AG08395 (cell line): ENCODE measurements at places on chromosomes 3 and 15.

DNA sequence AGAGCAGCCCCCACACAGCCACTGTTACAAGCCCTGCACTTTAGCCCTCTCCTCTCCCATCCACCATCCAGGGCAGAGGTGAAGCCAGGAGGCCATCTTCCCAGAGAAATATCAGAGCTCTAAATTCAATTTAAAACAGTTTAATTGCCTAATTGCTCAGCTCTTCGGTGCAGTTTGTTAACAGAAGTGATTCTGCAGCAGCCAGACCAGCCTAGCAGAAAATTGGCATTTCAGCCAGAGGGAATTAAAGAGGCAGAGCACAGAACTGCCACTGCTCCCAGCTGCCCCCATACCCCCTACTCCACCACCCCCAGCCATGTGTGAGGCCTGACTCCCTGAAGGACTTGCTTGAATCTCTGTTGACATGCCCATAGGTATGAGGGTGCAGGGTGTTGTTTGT lies 38.5 kb downstream of the TPRA1 start:
- DNase-seq: no peak

DNA sequence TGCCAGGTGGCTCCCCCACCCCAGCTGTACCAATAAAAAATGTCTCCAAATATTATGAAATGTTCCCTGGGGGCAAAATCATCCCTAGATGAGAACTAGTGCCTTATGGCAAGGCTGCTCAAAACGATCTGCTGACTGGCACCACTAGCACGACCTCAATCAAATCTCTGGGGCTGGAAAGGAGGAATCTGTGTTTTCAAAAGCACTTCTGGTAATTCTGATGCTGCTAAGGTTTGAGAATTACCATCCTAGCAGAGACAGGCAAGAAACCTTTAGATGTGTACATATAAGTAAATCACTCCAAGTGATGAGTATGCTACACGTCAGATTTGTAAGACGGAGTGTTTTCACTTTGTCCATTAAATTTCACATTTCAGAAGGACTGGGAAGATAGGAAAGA lies 360.1 kb upstream of the THRB start:
- no peak for DNase-seq

DNA sequence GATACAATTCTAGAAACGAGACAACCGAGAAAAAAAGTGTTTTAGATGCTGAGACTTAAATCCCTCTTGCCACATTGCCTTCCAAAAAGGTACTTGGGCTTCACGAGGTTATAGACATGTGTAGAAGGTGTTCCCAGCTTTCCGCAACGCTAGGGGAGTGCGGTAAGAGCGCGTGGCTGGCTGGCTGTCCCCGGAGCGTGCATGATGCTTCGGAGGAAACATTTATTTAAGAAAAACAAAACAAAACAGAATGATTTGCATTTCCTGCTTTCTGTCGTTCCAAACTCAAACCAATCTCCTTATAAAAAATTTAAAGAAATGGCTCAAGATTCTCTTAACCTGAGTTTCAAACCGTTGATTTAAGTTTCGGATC lies 841 bp downstream of the SLC6A20 start:
- DNase-seq: no peak

DNA sequence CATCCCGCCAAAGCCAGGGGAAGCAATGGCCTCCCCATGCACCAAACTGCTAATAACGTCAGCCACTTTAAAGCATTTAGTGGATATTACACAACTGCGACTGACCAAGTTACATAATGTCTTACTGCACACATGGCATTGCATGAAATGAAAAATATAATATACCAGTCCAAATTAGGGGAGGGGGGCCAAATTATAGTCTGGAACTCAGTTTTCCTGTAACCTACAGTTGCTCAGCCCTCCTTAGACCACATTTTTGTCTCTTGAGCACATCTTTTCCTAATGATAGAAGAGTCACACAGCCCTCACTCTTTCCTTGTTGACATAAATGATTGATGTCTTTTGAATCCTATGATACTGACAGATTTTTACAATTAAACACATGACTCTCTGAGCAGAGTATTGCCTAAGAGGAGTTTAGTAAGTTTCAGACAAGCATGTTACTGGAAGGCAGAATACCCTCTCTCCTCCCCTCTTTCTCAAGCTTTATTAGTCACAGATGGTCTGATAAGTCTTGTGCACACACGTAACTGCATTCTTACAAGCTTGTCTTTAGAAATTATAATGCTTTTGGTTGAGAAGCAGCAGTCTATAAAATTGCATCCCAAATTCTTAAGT lies 1.1 kb upstream of the PLD1 start:
- DNase-seq: peak; percentile 84

- DNase-seq: no peak
Observed at GRCh38 chr3:26915208-26915607, 292.6 kb downstream of the LRRC3B start.

DNA sequence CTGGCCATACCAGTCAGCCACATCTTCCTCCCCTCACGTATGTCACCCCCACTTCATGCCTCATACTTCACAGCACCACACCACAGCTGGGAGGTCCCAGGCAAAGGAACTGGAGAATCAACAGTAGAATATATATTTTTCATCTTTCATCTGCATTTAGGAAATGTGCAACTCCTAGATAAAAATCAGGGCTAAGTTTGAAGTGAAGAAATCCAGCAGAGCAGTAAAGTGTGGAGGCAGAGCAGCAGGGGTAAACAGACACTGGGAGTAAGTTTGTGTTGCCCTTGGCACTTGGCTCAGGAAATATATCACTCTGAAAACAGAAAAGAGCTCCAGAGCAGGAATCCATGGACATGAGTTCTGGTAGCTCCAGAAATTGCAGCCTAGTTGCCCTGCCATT lies 2.8 kb upstream of the HERC1 start:
- no peak for DNase-seq

- DNase-seq: no peak
Observed at GRCh38 chr3:144265542-144266100, 294.0 kb downstream of the DIPK2A start.

DNA sequence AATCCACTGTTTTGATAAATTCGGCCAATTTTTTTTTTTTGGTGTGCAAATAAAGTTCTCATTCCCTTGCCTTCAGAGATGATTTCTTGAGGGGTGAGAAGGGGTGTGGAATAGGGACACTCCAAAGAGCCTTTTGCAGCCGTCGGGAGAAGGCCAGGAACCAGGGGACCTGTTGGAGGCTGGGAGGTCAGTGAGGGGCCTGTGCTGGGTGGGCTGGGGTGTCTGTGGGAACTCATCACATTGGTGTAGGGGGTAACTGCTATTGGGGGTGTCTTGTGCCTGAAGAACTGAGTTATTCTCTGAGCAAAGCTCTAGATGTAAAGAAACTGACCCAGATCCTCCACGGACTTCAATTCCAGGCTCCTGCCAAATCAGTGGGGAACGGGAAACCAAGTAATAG lies 13.5 kb upstream of the SKIC8 start:
- no peak for DNase-seq

GRCh38 chr15:77535845-77536244 lies 96.9 kb downstream of the LINGO1 start:
- no peak for DNase-seq

- DNase-seq: no peak
Observed at GRCh38 chr15:48596415-48596814, 49.1 kb downstream of the FBN1 start.

DNA sequence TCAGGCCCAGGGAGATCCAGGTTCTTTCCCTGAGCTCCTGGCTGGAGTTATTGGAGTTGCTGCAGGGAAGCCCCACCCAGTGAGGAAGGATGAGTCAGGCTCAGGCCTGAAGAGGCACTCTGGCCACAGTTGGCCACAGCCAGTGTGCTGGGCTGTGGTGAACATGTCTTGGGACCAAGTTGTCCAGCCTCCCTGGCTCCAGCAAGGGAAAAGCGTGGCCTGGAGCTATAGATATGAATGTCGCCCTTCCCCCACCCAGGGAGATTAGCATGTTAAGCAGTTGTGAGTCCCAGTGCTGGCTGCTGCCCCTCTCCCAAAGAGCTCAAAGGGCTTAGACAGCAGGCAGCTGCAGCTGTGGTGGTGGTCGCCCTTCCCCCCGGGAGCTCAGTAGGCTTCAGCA lies 963.2 kb downstream of the ROBO2 start:
- DNase-seq: no peak

GRCh38 chr15:56165234-56165633 lies 78.4 kb downstream of the RFX7 start:
- DNase-seq: no peak

- DNase-seq: peak; percentile 66
Observed at GRCh38 chr15:40046721-40047414, 7.9 kb upstream of the SRP14 start.

DNA sequence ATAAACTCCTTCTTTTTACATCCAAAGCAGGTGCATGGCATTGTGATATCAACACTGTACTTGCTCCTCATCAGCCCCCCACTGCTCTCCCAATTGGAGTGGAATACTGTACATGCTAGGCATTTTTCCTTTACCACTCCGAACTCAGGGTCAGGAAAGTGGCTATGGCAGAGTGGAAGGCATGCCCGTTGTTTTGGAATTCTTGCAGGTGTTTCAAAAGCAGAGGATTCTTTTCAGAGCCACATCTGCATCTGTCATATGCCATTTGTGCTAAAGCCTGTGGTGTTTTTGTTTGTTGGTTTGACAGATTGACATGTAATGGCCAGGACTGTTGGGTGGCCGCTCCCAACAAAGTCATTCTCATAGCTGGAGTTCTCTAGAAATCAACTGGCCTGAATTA lies 41.7 kb downstream of the SOX2 start:
- no peak for DNase-seq

DNA sequence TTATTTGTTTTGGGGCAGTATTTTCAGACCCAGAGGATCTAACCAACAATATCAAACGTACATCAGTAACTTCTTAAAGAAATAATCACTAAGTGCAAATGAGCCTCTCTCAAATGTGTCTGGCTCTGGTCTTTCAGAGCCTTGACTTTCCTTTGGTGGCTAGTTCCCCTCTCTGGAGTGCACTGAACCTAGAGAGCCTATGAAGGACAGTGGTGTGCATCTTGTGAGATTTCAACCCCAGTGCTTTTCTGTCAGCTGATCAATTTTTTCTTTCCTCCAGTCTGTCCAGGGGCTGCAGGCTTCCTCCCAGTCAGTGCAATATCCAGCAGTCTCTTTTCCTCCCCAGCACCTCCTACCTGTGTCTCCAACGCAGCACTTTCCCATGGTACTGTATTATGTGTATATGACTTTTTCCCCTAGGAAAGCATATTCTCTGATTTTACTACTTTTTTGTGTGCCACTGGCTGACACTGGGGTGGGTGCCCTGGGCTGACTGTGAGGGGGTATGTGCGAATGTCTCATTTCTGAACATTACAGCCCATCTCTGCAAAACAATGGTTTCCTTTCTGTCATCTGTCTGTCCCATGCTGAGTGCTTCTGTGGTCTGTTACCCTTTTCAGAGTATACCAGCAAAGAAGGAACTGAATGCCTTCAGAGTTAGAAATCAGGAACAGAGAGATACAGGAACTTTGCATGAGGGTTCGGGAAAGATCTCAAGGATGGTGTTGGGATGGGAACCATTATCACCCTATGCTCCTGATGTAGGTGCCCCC lies 98.8 kb downstream of the ARPP21 start:
- no peak for DNase-seq

DNA sequence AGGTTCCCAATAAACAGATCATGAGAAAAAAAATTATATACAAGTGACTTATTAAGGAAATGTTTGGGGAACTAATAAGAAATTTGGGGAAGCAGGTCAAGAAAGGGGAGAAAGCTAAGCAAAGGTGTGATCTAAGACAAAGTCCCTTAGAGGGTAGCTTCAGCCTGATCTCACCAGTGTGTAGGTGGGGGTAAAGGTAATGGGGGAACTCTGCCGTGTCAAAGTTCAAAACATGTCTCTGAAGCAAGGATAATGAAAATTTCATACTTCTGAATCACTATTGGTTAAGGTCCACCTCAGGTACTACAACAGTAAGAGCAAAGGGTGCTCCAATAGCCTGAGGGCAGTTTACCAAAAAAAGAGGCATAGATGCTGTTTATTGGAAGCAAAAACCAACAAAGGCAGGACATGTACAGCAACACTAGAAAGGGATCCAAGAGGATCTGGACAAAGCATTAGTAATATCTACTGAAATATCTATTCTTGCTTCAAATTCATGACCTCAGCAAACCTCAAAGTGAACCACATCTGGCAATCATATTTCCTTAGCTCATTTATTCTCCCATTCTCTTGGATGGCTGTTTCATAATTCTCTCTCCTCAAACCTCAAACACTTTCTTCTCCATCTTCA lies 6.9 kb downstream of the ACAD11 start:
- DNase-seq: peak; percentile 57

DNA sequence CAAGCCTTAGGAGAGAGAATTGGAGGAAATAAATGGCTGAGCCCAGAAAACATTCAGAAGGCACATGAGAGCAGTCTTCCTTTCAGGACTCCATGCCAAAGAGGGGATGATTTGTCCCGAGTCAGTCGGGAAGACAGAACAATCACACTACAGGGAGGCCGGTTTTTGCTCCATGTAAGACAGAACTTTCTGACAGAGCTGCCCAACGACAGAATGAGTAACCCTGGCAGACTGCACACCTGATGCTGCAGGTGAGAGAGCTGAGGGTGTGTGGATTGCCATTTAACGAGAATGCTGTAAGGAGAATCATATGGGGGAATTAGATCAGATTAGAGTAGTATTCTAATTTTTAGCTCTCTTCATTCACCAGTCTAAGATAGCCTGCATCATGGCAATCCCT lies 533.0 kb downstream of the EPHB1 start:
- DNase-seq: no peak

DNA sequence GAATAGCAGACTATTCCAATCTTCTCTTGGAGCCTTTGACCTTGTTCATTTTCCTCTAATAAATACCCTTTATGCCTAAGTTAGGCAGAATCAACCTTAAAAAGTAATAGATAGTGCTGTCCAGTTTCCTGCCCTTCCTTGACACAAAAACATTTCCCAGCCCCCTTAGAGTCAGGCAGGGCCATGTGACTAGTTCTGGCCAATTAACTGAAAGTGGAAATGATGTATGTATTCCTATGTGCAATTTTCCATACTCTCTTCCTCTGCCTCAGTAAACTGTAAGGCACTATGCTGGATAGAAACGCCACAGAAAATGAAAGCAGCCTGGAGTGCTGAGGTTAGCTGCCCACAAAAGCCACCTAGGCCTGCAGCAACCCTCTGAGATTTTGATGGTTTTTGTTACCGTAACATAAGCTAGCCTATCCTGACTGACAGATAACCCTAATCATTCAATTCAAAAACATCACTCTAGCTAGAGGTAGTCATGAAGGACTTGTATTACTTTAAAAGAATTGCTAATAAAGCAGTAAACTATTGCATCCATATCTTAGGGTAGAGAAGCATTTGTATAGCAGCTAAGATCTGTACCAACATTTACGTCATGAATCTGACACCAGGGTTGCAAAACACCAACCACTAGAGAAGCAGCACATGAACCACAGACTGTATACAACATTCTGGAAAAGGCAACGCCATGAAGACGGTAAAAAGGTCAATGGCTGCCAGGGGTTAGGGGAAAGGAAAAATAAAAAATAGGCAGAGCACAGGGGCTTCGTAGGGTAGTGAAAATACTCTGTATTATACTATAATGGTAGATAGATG lies 112.9 kb downstream of the ULK4 start:
- DNase-seq: no peak

GRCh38 chr3:86104154-86104553 lies 886.8 kb downstream of the VGLL3 start:
- DNase-seq: no peak

- no peak for DNase-seq
Observed at GRCh38 chr15:60077581-60078359, 73.7 kb downstream of the FOXB1 start.
